ENCODE measurements at places on chromosomes 13 and 19. TPM values are rescaled to one million over a fixed set of nuclear protein-coding genes. Genes with fewer than 3 reads are reported as not detected.

- no peak for DNase-seq
Measured at GRCh38 chr19:28520998-28521568, 691.9 kb downstream of the UQCRFS1 start.

DNA sequence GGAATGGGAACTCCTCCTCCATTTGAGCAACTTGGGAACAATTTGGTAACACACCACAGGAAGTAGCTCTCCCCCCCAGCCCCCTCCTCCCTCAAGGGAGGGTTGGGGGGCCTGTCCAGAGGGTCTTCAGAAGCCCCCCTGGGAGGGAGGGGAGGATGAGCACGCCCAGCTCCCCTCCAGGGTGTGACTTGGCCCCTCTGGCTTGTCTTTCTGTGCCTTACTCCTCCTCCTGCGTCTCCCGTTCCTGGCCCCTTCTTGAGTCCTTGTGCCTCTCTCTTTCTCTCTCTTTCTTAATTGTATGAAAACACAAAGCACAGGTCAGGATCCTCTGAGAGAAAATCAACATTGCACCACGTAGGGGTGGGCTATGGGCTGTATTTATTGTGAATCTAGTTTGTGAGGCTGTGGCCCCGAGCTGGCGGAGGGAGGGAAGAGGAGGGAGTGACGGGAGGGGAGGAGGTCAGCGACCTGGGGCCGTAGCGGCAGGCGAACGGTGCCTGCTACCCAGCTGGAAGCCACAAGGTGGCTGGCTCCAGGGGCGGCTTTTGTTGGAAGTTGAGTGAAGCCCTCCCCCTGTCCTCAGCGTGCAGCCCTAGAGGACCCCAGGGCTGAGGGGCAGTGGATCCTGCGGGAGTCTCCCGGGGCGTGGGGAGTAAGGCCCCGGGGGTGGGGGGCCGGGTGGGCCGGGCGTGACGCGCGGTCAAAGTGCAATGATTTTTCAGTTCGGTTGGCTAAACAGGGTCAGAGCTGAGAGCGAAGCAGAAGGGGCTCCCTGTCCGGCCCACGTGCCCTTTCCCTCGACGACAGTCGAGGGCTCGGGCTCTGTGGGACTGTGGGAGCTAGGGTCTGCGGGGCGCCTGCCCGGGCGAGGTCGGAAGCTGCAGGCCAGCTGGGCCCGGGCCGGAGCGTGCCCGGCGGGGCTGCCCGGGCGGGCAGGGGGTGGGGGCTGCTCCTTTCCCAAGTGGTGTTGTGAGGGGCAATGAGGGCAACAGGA lies 6.4 kb downstream of the LYL1 start:
- peak; percentile 89 for DNase-seq

- no peak for DNase-seq
Measured at GRCh38 chr13:95564733-95565291, 12.3 kb downstream of the CLDN10 start.

DNA sequence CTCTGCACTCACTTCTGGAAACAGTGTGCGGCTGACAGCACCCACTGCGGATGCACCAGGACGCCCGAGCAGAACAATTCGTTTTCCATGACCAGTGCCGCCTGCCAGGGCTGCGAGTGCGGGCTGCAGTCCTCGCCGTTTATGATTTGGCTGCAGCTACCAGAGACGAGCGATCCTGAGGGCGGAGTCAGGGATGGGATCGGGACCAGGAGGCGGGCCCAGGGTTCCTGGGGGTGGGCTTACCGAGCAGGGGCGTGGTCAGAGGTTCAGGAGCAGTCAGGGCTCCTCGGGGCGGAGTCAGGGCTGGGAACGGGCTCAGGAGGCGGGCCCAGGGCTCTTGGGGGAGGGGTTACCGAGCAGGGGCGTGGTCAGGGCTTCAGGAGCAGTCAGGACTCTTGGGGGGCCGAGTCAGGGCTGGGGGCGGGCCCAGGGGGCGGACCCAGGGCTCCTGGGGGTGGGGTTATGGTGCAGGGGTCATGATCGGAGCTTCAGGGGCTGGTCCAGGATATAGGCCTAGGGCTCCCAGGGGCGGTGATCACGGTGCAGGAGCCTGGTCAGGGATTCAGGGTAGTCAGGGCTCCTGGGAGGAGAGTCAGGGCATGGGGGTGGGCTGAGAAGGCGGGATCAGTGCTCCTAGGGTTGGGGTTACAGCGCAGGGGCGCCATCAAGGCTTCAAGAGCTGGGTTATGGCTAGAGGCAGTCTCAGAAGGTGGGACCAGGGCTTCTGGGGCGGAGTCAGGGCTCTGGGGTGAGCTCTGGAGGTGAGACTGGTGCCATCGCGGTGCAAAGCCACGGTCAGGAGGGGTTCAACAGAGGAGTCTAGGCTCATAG lies 1.7 kb downstream of the KLK4 start:
- DNase-seq = no peak

- no peak for DNase-seq
Measured at GRCh38 chr19:51621178-51621577, 9.0 kb downstream of the SIGLEC5 start.

DNA sequence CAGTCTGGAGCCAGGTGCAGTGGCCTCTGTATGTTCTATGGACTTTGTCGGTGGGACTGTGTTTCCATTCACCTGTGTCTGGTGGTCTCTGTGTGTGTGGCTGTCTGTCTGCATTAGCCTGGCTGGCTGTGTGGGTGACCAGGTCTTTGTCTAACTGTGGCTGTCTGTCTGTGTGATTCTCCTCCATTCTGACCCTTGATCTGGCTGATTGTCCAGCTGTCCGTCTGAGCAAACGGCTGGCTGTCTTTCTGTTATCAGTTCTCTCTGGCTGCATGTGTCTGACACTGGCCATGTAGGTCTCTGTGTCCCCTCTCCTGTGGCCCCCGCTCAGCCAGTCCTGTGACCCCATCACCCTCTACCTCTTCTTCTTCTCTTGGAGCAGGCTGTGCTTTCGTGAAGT lies 53.2 kb downstream of the CELF5 start:
- no peak for DNase-seq

GRCh38 chr19:29432677-29433076 lies 93.1 kb upstream of the VSTM2B start:
- no peak for DNase-seq

DNA sequence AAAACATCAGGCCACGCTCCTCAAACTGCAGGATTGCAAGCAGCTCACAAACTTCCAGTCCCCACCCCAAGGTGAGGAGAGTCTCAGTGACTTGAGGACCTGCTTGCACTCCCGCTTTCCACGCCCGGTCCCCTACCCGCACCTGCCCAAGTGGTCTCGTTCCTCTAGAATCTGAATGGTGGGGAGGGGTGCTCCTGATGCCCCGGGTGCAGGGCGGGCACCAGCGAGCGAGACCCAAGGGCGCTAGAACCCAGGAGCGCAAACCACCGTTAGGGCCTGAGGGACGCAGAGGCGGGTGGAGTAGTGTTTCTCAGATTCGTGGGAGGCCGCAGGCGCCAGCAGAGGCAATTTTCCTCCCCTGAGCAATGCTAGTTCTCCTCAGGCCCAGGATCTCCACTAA lies 40.3 kb downstream of the SOX1 start:
- DNase-seq = no peak

The CYP4F12 gene
- total RNA-seq = 4.0 TPM

The OR10H1 gene
- not detected for total RNA-seq

The KIR2DL3 gene
- total RNA-seq = 3.5 TPM

The F10 gene
- 2.8 TPM for total RNA-seq

The LILRB3 gene
- 91.5 TPM for total RNA-seq

The TEX101 gene
- not detected for total RNA-seq

The ZNF577 gene
- total RNA-seq = 22.1 TPM

Measured in spleen (tissue), 13 donors.